ENCODE measurements at places on chromosomes 6 and 20.

- DNase-seq, result no peak
These were observed 201.5 kb upstream of the ZNF217 start for GRCh38 chr20:53795170-53795569.

- DNase-seq, result peak; percentile 42
These were observed 13.6 kb downstream of the LRRC73 start for GRCh38 chr6:43496370-43497128.

GRCh38 chr6:116200619-116201249, 53.1 kb downstream of the TSPYL4 start:
- no peak for DNase-seq

GRCh38 chr6:141833001-141833655, 299.6 kb upstream of the GJE1 start:
- no peak for DNase-seq

GRCh38 chr6:111154981-111155380, 67.7 kb downstream of the SLC16A10 start:
- no peak for DNase-seq

- DNase-seq, result no peak
These were observed 201.2 kb upstream of the SMLR1 start for GRCh38 chr6:130625825-130626527.

DNA sequence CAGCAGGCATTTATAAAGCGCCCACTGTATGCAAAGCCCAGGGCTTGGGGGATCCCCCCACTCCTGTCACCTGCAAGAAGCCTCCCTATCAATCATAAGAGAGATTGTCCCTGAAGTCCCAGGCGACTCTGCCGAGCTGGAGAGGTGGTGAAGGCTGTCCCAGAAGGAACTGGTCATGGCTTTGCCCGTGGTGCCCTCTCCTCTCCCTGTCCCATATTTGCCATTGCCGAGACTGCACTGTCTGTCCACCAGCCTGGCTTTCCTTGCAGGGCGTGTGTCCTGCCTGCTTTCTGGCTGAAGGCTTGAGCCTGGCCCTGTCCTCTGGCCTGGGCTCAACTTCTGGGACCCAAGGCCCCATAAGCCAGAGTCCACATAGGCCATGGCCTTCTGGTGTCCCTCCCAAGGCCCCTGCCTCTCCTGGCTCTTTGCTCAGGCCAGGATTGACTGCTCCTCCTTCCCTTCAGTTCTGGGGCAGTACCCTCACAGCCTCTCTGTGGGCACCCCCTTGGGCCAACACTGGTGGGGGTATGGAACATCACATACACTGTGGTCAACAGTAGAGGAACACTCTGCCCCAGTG, 46.9 kb downstream of the CPXM1 start:
- no peak for DNase-seq

GRCh38 chr20:51067792-51068191, 44.9 kb upstream of the KCNG1 start:
- no peak for DNase-seq

DNA sequence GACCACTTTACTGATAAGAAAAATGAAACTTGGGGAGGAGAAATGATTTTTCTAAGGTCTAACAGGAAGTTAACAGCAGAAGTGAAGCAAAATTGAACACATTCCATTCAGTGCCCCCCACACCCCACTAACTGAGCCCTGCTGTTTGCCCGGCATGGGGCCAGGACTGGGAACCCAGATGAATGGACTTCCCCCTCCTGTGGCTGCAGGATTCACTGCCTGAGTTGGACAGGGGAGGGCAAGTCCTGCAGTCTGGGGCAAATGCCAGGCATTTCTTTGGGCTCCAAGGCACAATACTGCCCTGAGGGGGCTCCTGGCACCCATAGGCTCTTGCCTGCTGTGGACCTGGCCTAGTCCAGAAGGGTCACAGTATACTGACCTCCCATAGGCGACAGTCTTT, 28.3 kb downstream of the FYN start:
- no peak for DNase-seq

GRCh38 chr6:81204731-81205130, 547.8 kb downstream of the TENT5A start:
- DNase-seq, result no peak

DNA sequence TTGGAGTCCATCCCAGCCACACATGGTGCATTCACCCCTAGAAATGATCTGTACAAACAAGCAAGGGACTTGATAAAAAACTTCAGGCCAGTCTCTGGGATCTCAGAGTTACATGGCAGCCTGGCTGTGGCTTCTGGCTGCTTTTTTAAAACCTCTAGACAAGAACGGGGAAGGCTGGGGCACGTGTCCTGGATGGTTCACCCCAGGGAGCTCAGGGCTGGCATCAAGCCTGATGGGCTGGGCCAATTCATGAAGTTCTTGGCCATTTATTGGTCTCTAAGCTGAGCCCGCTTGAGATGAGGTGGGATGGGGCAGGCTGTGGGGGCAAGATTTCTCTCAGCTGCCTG, 10.4 kb upstream of the ZFAND3 start:
- no peak for DNase-seq

DNA sequence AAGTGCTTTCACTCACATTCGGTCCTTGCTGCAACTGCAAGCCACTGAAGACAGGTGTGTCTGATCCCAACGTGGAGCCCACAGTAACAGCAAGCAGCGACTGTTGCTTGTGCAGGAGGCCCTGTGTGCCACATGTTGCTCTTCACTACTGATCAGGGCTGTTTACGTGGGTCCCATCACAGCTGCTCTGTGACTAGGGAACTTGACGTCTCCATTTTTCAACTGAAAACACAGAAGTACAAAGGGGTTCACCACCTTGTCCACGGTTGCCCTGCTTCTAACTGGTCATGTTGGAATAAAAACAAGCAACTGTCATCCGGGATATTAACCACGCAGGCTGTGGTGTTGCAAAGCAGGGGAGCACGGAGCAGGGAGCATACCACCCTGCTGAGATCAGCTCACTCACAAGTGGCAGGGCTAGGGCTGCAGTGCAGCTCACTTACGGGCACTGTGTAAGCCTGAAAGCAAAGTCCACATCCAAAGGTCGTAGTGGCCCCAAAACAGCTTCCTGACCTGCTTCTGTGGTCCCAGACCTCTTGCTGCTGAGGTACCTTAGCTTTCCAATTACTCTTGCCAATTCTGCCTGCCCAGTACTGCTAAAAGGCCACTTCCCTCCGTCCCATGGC, 105.8 kb upstream of the DUSP22 start:
- DNase-seq, result no peak

- DNase-seq, result no peak
These were observed 1.3 kb upstream of the LRFN2 start for GRCh38 chr6:40588480-40588879.

DNA sequence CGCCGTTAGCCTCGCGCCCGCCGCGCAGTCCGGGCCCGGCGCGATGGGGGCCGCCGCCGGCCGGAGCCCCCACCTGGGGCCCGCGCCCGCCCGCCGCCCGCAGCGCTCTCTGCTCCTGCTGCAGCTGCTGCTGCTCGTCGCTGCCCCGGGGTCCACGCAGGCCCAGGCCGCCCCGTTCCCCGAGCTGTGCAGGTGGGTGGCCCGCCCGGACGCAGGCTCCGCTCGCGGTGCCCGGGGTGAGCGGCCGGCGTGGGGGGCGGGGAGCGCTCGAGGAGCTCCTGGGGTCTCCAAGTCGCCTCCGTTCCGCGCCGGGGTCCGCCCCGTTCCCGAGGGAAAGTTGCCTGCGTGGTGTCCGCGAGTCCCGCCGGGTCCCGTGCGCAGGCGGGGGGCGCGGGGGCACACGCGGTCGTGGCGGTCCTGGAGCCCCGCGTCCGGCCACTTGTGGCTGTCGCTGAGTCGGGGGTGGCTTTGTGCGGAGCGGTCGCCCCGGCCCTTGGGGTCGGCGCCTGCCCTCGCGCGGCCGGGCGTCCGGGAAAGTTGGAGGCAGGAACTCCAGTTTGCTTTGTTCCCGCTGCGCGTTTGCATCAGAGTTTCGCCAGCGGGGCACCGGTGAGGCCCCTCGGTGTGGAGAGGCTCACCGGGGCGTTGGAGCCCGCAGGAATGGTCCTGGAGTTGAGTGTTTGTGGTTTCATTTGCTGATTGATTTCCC, 476 bp downstream of the IGF2R start:
- DNase-seq, result no peak

- no peak for DNase-seq
These were observed 6.7 kb downstream of the PYGB start for GRCh38 chr20:25254571-25254970.

- DNase-seq, result no peak
These were observed 569.7 kb upstream of the MARCKS start for GRCh38 chr6:113287396-113287795.

- DNase-seq, result no peak
These were observed 102.5 kb downstream of the PPP1R14C start for GRCh38 chr6:150245148-150245935.

DNA sequence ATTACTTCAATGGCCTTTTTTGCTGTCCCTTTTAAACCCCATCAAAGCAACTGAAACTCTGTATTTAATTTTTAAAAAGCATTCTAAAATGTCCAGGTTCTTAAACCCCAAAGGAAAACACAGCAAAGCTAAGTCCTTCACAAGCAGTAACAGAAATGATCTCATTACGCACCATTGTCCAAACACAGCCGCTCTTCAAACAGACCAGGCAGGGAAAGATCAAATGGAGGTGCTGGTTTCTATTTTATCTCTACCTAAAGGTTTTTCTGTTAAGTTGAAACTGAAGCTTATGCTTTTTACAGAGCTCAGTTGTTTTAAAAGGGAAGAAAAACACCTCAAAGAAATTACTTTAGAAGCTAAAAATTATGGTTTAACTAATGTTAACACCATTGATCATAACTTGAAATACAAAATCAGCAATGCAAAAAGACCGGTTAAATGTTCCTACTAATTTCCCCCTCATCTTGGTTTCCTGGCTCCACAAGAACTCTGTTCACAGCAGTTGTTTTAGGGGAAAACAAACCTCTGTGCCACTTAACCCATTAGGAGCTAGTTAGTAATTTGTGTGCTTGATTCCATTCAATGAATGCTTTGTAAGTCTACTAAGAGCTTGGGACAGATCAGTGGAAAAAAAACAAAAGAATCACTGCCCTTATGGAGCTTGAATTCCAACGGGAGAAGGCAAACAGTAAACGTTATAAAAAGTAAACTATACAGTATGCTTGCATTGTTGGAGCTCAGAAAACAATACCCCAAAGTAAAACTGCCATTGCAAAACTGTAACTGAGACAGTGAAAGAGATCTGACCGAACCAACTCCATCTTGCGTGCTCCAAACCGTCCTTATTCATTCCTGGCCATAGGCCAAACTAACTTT, 87.4 kb downstream of the CD24 start:
- DNase-seq, result no peak

GRCh38 chr20:45993197-45993951, 15.3 kb upstream of the MMP9 start:
- no peak for DNase-seq

DNA sequence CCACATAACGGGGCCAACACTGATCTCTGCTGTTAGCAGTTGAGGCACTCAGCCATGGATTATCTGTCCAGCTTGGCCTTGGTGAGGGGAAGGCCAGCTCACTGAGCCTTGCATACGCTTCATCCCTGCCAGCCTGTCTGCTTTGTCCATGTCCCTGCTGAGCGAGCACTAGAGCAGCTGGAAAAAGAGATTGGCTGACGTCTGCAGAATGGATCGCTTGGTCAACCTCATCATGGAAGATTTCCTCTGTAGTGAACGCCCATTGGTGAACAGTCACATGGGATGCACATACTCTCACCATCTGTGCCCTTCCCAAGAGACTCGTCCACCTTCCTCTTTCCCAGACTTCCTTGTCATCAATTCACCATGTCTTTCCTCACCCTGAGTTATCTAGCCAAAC, 26.9 kb downstream of the MUC22 start:
- no peak for DNase-seq

DNA sequence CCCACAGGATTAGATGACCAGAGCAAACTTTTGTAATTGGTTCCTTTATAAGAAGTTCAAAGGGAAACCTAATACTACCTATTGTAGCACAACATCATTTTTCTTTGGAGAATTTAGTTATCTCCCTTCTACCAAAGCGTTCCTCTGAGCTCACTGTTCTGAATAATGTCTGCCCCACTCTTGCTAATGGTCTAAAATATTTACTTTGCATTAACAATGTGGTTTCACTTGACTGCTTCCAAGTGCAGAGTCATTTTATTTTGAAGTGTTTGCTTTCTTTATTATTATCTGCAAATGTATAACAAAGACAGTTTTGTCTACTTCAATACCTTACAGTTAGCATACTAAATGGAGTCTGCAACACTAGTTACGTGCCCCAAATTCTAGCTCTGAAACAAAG, 15.0 kb downstream of the TRAPPC3L start:
- no peak for DNase-seq

- DNase-seq, result no peak
These were observed 14.3 kb downstream of the ACSS1 start for GRCh38 chr20:25043499-25044260.

GRCh38 chr20:19274412-19275015, 62.1 kb downstream of the SLC24A3 start:
- no peak for DNase-seq

GRCh38 chr6:104959026-104959858, 2.3 kb downstream of the LIN28B start:
- no peak for DNase-seq

GRCh38 chr20:36957875-36958667, 6.6 kb upstream of the SAMHD1 start:
- DNase-seq, result no peak

DNA sequence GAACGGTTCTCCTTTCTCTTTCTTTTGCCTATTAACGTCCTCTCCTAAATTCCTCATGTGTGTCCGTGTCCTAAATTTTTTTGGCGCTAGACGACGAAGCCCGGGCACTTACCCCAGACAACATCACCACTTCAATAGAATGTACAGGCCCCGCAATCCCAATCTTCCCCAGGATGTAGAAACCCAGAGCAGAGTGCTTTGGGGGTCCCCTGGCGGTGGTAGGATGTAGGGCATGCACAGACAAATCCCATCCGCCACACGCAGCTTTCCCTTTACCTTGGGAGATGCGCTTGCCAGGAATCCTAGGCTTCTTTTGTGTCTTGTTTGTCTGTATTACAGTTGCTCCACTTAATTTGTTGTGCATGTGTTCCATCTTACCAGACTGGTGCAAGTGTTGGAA, 417.3 kb upstream of the ARID1B start:
- no peak for DNase-seq

DNA sequence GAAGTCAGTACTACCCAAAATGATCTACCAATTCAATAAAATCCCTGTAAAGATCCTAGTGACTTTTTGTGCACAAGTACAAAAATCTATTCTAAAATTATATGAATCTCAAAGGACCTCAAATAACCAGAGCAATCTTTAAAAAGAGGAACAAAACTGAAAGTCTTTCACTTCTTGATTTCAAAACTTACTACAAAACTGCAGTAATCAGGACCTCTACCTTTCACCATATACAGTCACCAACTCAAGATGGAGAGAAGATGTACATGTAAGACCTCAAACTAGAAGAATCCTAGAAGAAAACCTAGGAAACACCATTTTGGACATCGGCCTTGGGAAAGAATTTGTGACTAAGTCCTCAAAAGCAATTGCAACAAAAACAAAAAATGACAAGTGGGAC, 109.5 kb upstream of the CD93 start:
- DNase-seq, result no peak

GRCh38 chr6:12640438-12640837, 76.1 kb upstream of the PHACTR1 start:
- DNase-seq, result no peak

GRCh38 chr6:37134396-37135191, 35.4 kb upstream of the PIM1 start:
- DNase-seq, result peak; percentile 18

All from CD8-positive, alpha-beta T cell (primary cell).